ENCODE measurements at places on chromosomes 6 and 20.

GRCh38 chr6:8941577-8941976, 506.2 kb upstream of the SLC35B3 start:
- DNase-seq, result no peak

- no peak for DNase-seq
Observed at GRCh38 chr20:19301843-19302242, 89.4 kb downstream of the SLC24A3 start.

- DNase-seq, result no peak
Observed at GRCh38 chr20:41040855-41041254, 12.2 kb downstream of the TOP1 start.

DNA sequence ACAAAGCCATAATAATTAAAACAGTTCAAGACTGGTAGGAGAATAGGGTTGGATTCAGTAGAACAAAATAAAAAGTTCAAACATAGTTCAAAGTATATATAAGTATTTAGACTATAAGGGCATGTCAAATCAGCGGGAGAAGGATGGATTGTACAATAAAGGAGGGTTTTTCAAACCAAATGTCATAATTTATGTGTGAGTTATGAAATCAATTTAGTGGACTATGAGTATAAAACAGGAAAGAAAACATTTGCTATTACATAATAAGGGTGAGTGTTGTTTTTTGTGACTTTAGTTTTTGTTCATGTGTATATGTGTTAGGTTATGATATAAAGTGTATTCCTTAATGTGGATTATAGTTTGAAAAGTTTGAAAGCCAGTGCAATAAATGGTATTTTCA, 10.6 kb downstream of the ORC3 start:
- no peak for DNase-seq

DNA sequence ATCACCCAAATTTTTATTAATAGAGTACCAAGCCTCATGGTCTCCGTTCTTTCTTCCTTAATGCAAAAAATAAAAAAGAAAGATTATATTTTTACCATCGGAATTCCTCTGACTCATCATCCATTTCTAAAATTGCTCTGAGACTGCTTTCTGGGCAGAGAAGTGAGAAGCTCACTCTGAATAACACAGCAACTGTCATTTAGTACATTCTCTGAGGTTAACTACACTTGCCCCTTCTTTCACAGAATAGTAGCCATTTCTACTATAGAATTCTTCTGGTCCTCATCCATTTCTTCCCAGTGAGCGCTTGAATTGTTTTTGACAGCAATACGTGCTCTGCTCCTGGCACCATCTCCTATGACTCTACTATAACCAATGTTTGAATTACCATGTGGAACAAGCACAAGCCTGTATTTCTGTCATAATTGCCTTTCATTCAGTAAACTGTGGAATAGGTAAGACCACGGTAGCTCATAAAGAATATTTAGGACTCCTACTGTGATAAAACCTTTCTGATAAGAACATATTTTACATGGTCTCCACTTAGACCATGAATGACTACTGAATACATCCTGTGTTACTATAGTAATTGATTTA, 435.5 kb upstream of the NRSN1 start:
- no peak for DNase-seq

DNA sequence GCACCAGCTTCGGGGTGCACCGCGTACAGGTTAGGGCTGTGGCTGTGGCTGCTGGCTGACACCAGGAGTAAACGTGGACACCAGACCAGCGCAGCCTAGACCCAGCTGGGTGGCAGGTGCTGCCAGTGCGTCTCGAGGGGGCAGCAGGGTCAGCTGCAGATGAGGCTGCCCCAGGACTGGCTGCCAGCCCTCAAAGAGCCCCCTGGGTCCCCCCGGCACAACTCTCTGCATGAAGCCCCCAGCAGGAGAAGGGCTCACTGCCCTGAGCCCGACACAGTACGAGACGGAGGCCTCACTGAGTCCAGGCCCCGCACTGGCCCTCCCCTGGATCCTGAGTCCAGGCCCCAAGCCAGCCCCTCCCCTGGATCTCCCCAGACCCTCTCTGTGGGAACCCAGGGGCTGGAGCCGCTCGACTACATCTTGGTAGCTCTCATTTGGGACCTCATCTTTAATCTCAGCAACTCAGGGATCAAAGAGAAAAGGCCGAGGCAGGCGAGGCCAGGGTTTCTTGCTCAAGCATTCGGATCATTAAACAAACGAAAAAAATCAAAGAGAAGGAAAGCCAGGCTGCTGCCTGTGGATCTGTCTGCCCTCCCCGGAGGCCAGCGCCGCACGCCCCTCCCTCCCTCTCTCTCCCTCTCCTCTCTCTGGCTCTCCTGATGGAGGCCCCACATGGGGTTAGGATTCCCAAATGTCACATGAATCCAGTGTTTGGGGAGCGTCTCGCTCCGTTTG, 7.0 kb upstream of the NKAIN4 start:
- no peak for DNase-seq

DNA sequence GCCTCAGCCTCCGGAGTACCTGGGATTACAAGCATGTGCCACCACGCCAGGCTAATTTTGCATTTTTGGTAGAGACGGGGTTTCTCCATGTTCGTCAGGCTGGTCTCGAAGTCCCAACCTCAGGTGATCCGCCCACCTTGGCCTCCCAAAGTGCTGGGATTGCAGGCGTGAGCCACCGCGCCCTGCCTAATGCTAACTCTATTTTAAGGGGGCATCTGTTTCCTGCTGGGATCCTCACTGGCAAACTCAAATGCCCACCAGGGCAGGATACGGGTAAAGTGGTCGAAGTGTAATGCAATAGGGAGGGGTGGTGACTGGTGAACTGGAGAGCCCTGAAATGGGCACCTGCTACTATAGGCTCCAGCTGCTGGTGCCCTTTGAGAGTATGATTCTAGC, 131.9 kb upstream of the ZNF217 start:
- DNase-seq, result no peak

DNA sequence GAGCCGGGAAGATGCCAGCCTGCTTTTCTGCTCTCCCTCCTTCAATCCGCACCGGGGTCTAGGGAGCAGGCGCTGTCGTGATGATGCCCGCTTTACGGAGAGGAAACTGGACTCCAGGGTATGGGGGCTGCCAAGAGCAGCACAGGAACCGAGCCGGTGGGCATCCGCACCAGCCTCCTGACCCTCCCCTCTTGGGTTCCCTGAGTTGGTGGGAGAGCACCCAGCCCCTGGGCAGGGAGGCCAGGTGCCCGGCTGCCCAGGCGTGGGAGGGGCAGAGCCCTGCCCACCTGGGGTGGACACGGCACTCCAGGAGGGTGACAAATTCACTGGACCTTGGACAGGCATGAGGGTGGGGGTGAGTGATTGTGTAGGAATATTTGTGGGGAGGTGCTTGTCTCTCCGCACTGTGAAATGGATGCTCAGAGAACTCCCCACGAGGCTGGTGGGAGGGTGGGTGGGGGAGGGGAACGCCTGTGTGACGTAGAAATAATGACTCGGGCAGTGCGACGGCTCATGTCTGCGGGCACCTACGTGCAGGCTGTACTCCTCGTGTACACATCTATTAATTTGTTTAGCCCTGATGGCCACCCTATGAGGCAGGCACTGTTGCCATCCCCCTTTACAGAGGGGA, 173.4 kb downstream of the BMP7 start:
- DNase-seq, result no peak

- no peak for DNase-seq
Observed at GRCh38 chr6:139939189-139939979, 564.9 kb upstream of the CITED2 start.

- no peak for DNase-seq
Observed at GRCh38 chr6:130453230-130453629, 87.4 kb downstream of the TMEM200A start.

DNA sequence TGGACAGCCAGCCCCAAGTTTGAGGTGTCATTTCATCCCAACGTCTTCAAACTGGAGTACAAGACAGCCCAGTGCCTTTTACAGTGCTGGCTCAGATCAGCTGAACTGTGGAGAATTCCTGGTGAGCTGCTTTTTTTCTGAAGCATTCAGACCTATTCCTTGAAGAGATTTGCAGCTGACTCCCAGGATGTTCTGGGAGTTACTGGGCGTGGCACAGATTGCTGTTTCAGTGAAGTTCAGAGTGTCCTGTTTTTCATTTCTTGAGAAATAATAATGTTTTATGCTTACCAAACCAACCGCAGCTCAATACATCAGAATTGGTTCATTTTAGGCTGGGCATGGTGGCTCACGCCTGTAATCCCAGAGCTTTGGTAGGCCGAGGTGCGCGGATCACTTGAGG, 33.4 kb upstream of the SRPK1 start:
- no peak for DNase-seq

GRCh38 chr6:144715344-144715743, 430.2 kb downstream of the UTRN start:
- DNase-seq, result no peak

DNA sequence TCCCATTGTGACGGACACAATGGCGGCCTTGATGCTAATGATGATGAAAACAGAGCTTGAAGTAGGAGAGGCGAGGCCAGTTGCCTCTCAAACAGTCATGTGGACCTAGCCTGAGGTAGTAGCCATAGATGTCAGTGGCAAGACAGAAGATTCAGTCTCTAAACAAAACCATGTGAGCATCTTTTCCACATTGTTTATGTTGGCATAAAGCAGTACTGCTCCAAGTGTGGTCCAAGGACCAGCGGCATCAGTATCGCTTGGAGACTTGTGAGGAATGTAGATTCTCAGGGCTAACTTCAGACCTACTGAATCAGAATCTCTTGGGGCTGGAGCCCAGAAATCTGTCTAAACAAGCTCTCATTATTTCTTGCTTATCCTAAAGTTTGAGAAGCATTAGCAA, 312.8 kb upstream of the JAG1 start:
- DNase-seq, result no peak

Data from activated T-cell treated with anti-CD3 and anti-CD28 coated beads for 1 hour (primary cell).